Stimulated activated CD4-positive, alpha-beta T cell treated with anti-CD3 and anti-CD28 coated beads, Interleukin-12 subunit alpha, Interleukin-12 subunit beta, amount 100 ng/mL, for 48 hours (primary cell): ENCODE measurements at places on chromosomes 3 and 15.
A peak's percentile ranks its signal among the peaks of the same experiment; 100 is the strongest.

DNA sequence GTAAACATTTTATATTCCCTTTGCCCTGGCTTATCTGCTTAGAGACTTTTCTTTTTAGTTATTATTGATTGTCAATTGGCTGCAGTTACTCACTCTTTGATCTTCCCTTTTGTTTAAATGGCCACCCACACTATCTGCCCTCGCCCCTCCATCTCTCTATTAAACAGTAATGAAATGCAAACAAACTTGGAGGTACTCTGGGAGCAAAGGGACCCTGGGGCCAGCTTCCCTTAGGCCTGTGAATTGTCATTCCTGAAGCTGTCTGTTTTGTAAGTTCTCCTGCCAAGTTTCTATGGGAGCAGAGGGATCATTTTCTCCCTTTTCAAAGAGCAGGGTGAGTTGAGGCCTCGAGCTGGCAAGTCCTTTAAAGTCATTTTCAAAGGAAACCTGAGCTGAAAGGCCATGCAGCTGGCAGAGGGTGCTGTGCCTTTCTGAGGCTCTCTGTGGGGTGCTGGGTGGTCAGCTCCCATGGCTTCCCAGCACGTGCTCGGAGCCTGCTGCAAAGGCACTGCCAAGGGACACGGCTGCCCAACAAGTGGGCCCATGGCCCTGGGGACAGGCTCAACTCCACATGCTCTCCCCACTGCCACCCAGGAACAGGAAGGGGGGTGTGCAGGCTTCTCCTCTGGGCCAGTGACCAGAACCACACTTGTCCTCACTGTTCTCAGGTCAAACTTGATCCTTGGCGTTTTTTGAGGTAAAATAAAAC is 17.4 kb upstream of the RTP2 start:
- DNase-seq, result no peak

- DNase-seq, result no peak
Observed at GRCh38 chr15:66795851-66796250, 93.8 kb downstream of the SMAD6 start.

DNA sequence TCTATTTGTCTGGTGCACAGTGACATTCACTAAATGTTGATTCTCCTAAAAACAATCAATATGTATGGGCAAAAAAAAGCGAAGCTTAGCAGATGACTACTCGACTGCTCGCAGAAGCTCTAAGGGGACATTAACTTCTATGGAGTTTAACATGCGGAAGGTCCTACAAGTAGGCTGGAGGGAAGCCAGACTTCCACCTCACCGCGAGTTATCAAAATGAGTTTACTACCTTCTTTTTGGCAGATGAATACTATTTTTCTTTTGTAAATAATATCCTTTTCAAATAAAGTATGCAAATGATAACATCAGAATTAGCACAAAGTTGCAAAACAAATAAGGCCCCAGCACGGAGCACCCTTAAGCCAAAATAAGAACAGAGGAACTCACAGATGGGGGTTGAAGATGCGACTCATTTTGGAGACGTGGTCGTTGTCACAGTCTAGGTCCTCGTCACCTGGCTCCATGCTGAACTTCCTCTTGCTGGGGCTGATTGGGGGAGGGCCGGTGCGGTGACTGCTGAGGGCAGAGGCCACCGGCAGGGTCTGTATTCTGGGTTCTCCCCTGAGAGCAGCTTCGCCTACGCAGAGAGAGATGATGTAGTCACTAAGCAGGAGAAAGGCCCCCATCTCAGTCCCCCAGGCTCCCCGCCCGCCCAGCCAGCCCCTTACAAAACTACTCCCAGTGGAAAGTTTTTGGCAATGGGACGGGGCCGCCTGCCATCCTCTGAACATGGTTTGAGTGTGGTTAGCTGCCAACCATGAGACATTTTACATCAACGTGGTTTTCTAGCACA is 42.1 kb downstream of the VGLL4 start:
- DNase-seq, result peak; percentile 7

GRCh38 chr3:2706144-2706835 is 403.9 kb downstream of the IL5RA start:
- no peak for DNase-seq

DNA sequence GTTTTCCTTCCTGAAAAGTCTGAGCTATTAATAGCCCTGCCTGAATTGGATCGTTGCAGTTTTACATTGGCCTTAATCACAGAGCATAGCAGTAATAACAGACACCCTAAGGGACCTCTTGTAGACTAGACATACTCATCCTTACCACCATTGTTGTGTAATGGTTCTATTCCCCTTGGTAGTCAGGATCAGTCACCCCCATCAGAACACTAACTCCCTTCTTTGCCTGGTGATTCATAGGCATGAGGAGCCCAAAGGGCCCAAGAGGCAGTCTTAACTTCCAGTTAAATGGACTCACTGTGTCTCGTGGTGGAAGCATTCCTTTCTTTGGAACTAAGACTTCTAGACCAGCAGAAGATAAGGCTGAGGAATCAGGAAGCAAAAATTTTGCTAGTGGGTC is 20.2 kb downstream of the CGGBP1 start:
- no peak for DNase-seq

DNA sequence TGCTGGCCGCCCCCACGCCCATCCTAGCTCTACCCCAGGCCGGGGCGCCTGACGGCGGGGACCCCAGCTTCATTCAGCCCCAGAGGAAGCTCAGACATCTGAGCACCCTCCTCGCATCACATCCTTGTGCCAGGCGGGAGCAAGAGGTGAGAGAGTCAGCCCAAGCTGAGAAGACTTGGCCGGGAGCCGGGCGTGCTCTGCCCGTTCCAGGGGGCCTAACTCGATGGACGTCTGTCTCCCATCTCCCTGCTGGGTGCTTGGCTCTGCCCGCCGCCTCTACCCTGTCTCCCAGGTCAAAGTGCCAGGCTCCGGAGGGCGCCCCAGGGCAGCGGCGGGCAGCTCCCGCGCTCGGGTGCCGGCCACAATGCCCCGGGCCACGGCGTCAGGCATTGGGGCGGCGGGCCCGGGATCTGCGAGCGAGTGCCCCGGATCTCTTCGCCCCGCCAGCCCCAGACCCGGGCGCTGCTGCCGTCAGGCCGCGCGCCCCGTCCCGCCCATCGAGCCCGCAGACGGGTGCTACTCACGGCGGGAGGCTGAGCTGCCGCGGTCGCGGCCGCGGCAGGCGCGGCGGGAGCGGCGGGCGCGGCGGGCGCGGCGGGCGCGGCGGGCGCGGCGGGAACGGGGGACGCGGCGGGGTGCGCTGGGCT is 388 bp downstream of the DAPK2 start:
- DNase-seq, result no peak

DNA sequence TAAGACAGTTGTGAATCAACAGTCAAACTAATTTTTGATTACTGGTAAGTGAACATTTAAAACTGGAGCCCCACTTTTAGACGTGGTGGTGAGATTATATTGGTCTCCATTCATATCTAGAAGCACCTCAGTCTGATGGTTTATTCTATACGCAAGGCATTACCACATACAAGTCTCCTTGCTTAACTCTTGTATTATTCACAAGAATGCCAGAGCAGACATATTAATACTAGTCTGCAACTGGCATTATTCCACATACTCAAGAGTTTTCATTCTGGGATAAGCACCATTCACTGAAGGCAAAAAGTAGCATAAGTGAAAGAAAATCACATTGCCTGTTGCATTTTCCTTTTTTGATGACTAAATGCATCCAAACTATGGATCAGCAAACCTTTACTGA is 36.9 kb upstream of the MEIS2 start:
- no peak for DNase-seq

GRCh38 chr15:96767703-96768434 is 437.4 kb downstream of the NR2F2 start:
- DNase-seq, result no peak

- DNase-seq, result no peak
Observed at GRCh38 chr3:94106268-94106667, 43.4 kb downstream of the NSUN3 start.

DNA sequence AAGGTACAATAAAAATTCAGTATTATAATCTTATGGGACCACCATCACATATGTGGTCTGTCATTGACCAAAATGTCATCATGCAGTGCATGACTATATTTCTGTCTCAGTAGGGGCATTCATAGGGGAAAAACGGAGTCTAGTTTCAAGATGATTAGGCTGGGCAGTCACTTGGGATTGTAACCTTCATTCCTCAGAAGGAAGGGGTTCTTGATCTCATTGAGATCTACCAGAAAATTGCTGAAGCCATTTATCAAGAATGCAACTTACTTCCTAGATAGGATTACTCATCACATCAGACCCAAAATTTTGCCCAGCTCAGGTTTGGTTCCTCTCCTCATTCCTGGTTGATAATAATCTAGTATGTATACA is 37.3 kb downstream of the BTD start:
- no peak for DNase-seq

DNA sequence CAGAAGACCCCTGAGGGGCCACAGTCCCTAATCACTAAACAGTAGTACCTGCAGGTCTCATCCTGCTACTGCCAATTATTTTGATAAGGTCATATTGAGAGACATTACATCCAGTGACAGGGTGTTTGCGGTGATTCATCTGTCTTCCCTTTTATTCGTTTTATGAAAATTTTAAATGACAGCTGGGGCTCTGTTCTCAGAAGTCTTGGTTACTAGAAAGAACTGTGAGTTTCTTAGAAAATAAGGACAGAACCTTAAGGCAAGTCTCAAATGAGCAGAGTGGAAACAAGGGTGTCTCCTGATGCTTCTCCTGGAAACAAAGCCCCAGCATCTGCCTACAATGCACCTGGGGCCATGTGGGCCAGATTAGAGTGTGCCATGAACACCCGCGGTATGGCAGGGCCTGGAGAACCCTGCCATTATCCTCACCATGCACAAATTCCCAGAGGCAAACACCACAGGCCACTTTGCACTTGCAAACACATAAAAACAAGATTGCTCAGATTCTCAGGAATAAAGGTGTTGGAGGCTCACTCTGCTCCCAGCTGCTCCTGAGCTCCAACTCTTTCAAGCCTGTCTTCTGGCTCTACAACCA is 66.3 kb upstream of the IQSEC1 start:
- no peak for DNase-seq

GRCh38 chr15:63986185-63986680 is 60.1 kb downstream of the DAPK2 start:
- no peak for DNase-seq

- no peak for DNase-seq
Observed at GRCh38 chr3:183254487-183255347, 1.7 kb downstream of the B3GNT5 start.

DNA sequence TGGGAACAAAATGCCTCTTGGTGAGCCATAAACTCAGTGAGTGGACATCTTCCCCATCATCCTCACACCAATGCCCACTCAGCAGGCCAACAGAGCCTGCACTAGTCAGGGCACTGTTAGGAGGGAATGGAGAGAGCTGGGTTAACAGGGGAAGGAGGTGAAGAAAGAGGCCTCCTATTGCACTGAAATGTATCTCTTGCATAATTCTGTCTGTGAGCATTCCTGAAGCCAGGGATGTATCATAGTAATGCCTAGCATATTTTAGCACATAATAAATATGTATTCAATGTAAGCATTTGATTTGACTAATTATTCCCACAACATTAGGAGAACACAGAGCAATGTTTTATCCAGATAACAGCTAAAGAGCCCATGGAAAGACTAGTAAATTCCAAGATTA is 81.2 kb downstream of the ANO10 start:
- DNase-seq, result no peak

DNA sequence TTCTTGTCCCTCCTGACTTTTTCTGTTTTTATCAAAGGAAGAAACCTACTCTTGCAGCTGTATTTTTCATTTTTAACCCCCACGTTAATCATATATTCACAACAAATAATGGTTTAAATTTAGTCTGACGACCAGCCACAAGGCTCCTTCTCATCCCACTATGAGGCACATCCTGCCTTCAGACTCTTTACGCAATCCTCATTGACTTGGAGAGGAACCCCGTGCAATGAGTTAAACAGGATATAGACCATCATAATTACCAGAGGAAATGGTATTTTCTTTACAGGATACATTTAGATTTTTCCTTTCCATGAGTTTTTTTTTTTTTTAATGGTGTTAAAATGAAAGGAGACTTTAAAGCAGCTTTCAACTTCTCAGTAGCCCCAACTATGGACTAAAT is 68.5 kb downstream of the WWTR1 start:
- no peak for DNase-seq

- DNase-seq, result no peak
Observed at GRCh38 chr3:160686955-160687535, 10.1 kb downstream of the ARL14 start.

- DNase-seq, result no peak
Observed at GRCh38 chr3:41199866-41200668, 762 bp downstream of the CTNNB1 start.

DNA sequence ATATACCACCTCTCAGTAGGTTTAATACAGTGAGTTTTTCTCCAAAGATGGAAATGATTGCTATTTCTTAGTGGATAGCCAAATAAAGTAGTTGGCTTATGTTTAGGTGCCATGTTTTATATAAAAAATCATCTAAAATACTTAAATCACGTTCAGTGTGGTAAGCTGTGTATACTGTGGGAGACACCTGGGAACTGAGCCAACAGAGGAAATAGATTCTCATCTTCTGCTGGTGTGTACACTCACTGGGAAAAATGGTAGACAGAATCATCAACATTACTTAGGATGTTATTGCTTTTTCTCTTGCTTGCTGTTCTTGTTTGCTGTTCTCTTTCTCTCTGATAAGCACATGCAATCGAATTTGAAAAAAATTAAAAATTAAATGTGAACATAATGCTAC is 112.6 kb upstream of the MB21D2 start:
- DNase-seq, result no peak

DNA sequence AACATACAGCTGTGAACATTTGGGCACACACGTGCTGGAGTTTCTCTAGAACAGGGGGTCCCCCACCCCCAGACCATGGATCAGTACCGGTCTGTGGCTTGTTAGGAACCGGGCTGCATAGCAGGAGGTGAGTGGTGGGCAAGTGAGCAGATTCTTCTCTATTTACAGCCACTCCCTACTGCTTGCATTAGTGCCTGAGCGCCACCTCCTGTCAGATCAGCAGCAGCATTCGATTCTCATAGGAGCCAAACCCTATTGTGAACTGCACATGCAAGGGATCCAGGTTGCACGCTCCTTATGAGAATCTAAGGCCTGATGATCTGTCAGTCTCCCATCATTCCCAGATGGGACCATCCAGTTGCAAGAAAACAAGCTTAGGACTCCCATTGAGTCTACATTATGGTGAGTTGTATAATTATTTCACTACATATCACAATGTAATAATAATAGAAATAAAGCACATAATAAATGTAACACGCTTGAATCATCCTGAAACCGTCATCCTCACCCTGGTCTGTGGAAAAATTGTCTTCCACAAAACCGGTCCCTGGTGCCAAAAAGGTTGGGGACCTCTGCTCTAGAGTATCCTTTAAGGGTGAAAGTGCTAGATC is 25.8 kb downstream of the CHRM5 start:
- no peak for DNase-seq

- DNase-seq, result no peak
Observed at GRCh38 chr3:161395115-161396012, 24.0 kb upstream of the SPTSSB start.

DNA sequence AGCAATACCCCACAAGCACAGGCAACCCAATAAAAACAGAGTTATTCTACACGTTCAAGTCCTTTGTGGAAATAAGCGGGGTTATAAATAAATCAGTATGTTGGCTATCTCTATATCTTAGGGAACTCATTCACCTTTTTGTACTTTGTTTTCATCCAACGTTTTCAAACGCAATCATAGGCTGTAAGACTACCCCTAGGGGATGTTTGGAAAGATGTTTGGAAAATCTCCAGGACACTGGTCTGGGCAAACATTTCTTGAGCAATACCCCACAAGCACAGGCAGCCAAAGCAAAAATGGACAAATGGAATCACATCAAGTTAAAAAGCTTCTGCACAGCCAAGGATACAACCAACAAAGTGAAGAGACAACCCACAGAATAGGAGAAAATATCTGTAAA is 70.1 kb downstream of the CLDN11 start:
- no peak for DNase-seq

- no peak for DNase-seq
Observed at GRCh38 chr3:21466476-21466875, 284.5 kb downstream of the ZNF385D start.
